ENCODE measurements at places on chromosomes 1 and 21.

GRCh38 chr1:80656014-80656636 lies 1144.6 kb upstream of the ADGRL2 start:
- no peak for DNase-seq

DNA sequence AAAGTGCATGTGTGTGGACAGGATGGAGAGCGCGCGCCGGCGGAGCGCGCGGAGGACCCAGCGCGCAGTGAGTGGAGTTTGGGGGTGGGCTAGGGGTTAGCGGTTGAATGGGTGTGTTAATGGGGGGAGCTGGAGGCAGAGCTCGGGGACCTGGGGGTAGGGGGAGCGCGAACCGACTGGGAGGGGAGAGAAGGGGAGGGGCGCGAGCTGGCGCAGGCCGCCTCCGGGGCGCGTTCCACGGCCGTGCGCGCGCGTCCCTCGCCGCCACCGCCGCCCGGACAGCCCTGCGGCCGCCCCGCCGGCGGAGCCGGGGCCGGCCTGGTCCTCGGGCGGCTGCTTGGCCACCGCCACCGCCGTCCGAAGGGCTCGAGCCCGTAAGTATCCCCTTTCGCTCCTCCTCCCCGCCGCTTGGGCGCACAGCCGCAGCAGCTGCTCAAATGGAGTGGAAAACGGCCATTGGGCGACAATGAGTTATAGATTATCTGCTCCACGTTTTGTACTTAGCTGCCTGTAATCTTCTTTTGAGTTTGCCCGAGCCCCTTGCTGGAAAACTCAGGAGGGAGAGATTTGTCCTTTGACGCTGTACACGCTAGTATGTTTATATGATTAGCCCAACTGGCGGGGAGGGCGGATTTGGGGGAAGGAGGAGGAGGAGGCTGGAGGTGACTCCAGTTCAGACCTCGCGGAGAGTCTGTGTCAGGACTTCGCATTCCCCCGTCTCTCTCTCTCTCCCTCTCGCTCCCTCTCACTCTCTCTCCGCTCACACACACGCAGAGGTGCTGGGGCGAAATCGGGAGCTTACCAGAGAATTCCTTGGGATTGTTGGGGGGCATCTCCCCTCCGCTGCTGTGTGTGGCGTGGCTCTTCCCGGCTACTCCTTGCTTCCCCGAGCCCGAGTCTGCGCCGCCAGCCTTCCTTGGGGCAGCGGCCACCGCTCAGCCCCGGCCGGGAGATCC lies at the start of gene ADGRL2:
TSS of gene ADGRL2 (plus strand) at position 240 of the 956 bp plus-strand sequence. CDS start 36,051 bp downstream, outside the sequence.
- DNase-seq: no peak

GRCh38 chr1:172041742-172042141 lies 200.4 kb downstream of the DNM3 start:
- DNase-seq: no peak

DNA sequence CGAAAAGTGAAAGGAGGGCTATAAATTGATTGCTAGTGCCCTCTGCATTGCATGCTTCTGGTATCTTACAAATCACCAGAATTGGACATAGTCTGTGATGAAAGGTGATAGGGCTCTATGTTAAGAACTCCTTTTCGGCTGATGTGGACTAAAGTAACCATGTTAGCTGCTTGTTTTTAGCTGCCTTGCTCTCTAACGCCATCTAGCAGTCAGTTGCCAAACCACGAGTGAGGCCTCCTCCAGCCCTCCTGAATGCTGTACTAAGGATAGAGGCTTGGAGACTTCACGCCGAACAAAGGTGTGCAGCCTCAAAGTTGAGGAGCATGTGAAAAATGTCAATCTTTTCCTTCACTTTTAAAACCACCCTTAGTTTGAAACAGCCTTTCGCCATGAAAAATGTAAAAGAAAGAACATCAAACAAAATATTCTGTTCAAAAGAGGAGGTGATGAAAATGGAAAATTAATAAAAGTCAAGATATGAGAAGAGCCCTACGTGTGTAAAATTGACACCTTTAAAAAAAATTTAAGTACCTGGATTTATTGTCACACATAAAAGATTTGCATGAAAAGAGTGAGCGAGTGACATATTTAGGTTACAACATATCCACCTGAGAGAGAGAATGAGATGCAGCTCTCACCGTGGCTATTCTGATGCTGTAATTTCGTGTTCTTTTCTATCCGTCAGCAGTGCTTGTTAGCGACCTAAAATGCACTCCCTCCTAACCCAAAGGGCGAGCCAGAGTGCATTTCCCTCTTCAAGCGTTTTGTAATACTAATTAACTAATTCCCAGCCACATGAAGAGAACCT lies 8.1 kb downstream of the LRRC53 start:
- DNase-seq: no peak

GRCh38 chr1:53560581-53561502 lies 101.6 kb downstream of the DMRTB1 start:
- no peak for DNase-seq

DNA sequence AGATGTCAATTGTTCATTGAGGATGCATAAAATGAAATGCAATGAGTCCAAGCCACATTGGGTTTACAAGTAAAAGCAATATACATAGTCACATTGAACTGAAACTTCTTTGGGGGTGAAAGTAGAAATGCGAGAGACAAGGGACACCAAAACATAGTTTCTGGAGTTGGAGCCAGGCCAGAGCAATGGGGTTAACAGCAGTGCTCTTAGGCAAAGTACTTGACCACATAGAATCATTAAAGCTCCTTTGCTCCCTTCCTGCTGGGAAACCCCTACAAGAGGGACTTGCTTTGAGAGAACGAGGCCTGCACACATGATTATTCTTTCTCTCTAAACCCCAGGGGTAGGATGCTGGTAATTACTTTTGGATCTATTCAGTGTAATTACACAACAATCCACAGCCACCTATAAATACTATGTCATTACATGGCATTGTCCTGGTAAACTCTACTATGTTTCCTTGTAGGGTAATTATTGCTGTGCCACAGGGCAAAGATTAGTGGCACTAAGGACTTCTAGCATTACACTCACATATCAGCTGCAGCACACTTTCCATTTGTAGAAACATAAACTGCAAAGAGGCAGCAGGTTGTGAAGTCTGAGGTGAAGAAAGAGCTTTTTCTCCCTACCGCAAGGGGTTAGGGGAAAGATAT lies 421.6 kb upstream of the PBX1 start:
- no peak for DNase-seq

DNA sequence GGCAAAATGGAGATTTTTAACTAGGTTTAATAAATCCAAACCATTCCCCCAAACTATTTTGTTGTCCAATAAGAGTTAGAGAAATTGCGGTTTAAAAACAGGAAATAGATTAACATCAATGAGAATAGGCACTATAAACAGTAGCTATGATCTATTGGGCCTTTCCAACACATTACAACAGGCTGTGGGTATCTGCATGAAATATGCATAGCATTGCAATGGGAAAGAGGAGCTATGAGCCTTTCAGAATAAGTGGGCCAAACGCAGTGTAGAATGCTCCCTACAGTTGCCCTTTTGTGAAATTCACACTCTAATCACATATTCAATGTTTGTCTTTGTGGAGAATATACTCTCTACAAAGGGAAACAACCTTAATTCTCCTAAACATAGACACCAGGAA lies 305.5 kb upstream of the PRMT6 start:
- DNase-seq: no peak

DNA sequence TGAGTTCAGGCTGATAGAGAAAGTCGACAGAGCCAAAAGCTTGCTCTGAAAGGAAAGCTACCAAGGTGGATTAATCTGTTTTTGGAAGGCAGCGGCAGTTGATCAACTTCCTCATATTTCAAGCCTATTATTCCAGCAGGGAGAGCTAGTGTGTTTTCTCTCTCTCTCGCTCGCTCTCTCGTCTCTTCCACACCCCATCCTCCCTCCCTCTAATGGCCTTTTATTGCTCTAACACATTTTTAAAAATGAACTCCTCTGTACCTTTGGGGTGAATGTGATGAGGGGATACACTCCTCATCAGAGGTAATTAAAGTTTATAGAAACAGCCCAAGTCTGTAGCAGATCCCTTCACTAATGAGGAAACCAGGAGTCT lies 126.4 kb downstream of the CLIC6 start:
- DNase-seq: no peak

DNA sequence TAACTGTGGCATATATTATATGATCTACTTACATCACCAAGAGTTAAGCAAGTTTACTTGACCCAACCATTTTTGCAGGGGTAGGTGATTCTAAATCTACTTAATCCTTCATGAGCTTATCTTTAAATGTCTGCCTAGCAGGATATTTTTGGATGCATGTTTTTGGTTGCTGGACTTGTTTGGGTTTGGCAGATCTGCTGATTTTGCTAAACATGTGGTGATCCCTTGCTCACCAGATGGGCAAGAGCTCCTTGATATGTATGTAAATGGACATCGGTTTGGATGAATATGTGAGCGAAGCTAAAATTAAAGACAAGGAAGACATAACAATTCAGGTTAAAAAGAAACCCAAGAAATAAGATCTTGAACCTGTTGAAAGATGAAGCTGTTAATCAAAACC lies 36.7 kb downstream of the FMN2 start:
- DNase-seq: no peak

- no peak for DNase-seq
Measured at GRCh38 chr1:220800262-220800661, 13.5 kb downstream of the MTARC1 start.

GRCh38 chr1:13628711-13629110 lies 45.1 kb downstream of the PDPN start:
- DNase-seq: no peak

GRCh38 chr1:99622702-99623347 lies 23.1 kb upstream of the PALMD start:
- DNase-seq: no peak

DNA sequence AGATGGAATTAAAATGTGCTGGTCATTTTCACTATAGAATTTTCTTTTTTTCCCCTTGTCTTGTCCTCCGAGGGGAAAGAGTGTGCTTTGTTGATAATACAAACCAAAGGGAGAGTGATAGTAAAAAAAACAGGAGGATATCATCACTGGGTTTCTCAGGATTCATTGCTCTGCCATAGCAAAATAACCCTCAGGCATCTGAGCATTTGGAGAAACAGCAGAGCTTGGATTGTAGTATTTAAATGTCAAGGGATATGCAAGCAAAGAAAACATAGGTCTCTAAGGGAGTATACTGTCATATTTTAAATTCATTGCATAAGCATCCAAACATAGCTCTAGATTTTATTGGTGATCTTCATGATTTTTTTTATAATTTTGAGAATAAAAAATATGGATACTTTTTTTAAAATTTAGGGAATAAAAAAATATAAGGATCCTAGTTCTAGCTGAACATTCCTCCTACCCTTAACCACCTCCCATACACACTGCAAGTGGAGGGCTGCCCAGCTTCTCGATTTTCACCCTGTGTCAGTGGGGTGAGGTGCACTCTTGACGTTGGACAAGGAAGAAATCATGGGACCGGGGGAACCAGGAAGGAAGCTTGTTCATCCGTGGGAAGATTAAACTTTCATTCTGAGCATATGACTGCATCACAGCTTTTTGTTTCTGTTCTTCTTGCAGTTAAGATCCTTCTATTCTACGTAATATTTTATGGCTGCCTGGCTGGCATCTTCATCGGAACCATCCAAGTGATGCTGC lies 4.4 kb downstream of the ATP1B1 start:
- no peak for DNase-seq

- no peak for DNase-seq
Measured at GRCh38 chr1:39898191-39898590, 3.5 kb downstream of the MYCL start.

- no peak for DNase-seq
Measured at GRCh38 chr1:110690709-110691365, 16.1 kb upstream of the KCNA3 start.

GRCh38 chr1:179337288-179337687 lies 28.5 kb upstream of the AXDND1 start:
- DNase-seq: no peak

- DNase-seq: no peak
Measured at GRCh38 chr1:53091841-53092645, 30.0 kb downstream of the PODN start.

DNA sequence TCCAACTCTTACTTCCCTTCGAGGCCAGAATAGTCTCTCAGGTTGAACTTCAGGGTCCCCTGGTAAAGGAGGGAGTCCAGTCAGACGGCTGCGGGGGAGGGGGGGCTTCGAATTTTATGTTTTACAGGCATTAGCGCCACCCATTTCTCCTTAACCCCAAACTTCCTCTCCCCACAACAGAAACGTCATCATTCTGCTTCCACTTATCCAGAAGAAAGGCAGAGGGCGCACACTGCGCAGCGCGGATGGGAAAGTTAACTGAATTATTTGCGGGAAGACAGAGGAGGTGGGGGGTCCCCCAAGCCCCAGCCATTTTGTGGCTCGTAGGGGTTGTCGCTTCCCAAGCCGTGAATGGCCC lies 529 bp upstream of the PRMT2 start:
- DNase-seq: no peak

GRCh38 chr21:43684424-43684823 lies 25.1 kb downstream of the RRP1B start:
- no peak for DNase-seq

DNA sequence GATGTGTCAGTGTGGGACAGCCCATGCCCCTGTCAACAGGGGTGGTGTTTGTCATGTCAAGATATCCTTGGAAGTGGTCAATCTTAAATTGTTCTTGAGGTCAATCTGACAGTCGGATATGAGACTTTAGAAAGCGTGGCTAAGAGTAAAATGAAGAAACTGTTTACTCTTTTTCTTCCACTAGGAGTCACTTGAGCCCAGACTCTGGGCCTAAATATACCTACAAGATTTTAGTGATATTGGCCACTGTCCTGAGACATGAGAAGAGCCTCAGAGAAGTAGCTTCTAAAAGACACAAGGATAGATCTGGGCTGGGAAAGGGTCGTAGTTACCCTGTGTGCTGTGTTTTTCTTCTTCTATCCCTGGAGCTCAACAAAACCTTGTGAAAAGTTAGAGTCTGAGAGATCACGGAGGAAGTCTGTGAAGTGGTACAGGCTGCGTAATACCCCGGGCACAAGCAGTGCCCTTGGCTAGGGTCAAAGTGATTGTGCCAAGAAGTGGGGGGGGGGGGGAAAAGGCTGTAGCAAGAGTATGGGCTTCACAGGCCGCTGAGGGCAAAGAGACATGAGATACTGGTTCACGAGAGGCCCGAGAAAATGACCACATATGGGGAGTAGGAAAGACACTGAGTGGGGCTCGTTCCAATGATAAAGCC lies 355.2 kb upstream of the GREM2 start:
- DNase-seq: no peak

GRCh38 chr21:33950431-33951079 lies 35.0 kb upstream of the ATP5PO start:
- no peak for DNase-seq

GRCh38 chr1:98515744-98516143 lies 145.8 kb upstream of the SNX7 start:
- DNase-seq: no peak

Data from GOT3 (cell line).